ENCODE measurements at places on chromosomes 13 and 19. TPM values are rescaled to one million over a fixed set of nuclear protein-coding genes. Genes with fewer than 3 reads are reported as not detected.

Gene JAK3
- 11.7 TPM for total RNA-seq

Gene SYMPK
- 43.7 TPM for total RNA-seq

Gene TLE2
- 40.8 TPM for total RNA-seq

Gene GIPC1
- 95.6 TPM for total RNA-seq

Gene SLITRK5
- total RNA-seq, result 1.3 TPM

Gene IGSF23
- total RNA-seq, result 0.76 TPM

Gene RNASEH2A
- 14.4 TPM for total RNA-seq

Gene RAB3A
- total RNA-seq, result 8.8 TPM

Gene ZNF649
- total RNA-seq, result 19.7 TPM

Gene DNM2
- 172 TPM for total RNA-seq

Gene ATCAY
- 0.53 TPM for total RNA-seq

Gene PET100
- 22.0 TPM for total RNA-seq

Gene NDUFA3
- total RNA-seq, result 30.8 TPM

Gene SMIM44
- 0.99 TPM for total RNA-seq

Gene OR7C1
- total RNA-seq, result under 0.01 TPM

Gene AKAP8
- total RNA-seq, result 33.9 TPM

Gene KLK4
- total RNA-seq, result not detected

Gene MCEMP1
- total RNA-seq, result 0.64 TPM

All from metanephros (tissue), 2 donors.